ENCODE measurements at places on chromosomes 1 and 21.

GRCh38 chr1:958823-959730 is at the start of gene NOC2L:
Gene NOC2L (minus strand): TSS chr1:959256. CDS start chr1:959240, 16 bp downstream.
- DNase-seq: peak; percentile 88

DNA sequence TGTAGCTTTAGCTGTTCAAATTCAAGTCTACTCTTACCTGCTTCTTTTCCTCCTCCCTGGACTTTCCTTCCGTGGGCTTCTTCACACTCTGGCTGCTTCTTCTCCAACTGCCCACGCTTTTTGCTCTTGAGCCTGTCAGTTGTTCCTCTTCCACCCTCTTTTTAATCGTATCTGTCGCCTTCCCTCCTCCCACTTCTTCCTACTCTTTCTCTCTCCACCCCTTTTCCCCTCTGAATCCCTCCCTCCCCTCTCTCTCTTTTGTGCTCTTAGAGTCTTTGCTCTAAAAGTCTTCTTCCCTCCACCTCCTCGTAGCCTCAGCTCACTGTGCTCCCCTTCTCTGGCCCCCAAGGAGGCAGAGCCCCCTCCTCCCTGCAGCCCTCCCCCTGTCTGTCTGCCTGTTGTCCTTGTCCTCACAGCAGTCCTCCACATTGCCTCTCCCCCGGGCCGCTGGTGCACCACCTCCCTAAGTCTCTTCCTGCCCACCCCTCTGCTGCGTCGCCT is 12.9 kb upstream of the GJA5 start:
- DNase-seq: no peak

DNA sequence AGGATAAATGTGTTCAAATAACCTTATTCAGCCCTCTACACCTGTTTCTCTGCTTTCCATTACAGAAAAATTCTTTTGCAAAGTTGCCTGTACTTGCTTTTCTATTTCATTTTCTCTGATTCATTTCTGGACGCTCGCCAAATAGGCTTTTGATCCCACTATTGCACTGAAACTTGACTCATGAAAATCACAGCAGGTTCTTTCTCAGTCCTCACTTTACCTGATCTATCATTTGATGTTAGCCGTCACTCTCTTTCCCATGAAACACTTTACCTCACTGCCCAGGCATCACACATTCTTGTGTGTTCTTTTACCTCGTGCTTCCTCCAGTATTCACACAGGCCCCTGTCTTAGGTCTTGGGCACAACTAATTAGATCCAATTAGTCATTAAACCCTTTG is 26.2 kb downstream of the HSPA13 start:
- no peak for DNase-seq

DNA sequence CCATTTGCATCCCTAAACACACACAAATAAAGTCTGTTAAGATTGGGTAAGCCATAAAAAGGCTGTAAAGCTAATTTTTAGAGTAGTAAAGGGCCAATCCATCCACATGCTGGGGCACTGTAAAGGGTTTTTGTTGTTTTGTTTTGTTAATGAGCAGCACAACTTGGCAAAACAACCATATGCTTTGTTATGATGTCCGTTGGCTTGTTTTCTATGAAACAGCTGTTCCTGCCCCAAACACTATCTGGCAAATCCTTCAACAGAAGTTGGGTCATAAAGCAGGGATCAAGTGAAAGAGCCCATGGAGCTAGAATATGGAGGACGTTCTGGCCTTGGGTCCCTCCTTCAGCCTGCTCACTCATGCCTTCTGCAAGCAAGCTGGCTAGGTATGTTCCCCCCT is 183.6 kb downstream of the APP start:
- no peak for DNase-seq

- DNase-seq: no peak
These were observed 34.2 kb downstream of the MORN1 start for GRCh38 chr1:2356911-2357845.

DNA sequence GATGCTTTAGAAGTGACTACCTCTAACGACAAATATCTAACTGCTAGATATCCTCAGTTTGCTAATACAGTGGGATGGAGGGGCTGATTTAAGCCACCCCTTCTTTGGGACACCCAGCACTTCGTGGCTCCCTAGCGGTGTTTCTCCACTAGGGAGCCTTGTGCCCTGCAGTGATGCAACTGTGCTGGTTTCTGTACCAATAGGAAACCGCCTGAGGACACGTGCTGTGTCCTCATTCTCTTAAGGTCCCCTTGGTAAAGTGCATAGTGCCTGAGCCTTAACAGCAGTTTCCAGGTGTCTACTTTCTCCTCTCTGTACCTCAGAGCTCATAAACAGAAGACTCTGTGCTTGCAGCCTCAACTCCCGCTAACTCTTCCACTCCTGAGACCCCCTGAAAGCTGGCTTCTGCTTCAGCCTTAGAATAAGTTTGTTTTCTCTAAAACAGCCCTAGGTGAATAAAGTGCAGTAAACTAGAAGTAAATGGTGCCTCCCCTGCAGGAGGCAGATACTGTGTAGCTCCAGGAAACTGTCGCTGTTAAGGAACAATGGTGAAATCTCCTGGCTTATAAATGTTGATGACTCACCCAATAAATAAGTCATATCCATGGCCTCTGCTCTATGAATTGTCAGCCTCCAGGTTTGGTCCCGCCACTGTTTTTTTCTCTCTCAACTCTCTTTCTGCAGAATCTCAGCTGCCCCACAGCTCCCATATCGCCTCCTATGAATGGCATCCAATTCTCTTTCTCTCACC is 130.4 kb downstream of the AK5 start:
- peak; percentile 81 for DNase-seq
